Upper lobe of right lung (tissue), 1 donor: ENCODE measurements at places on chromosomes 3 and 15.

DNA sequence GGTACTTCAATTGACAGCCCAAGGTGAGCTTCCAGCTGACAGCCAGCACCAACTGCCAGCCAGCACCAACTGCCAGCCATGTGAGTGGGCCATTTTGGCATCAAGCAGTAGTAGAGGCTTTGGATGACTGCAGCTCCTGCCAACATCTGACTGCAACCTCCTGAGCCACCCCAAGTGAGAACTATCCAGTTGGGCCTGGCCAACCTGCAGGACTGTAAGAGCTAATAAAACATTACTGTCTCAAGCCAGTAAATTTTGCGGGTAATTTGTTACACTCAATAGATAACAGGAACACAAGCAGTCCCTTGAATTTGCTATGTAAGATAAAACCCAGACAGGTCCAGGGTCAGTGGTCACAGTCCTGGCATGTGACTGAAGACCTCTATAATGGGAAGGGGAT lies 29.7 kb downstream of the EPHB1 start:
- DNase-seq: no peak

DNA sequence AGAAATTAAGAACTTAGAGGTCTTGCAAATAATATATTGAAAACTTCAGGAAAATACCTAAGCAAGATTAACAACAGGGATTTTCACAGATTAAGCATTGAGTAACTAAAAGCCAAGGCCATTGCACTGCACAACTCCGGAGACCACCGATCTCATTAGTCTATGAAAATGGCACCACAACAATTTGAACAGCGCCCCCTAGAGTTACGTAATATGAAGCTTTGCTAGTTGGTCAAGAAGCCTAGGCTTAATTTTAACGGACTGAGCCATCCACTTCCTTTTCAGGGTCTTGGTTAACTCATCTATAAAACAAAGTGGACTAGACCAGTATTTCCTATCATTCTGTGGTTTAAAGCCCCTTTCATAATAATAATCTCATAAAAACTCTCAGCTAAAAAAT lies 24.8 kb downstream of the TMEM212 start:
- DNase-seq: no peak

- peak; percentile 85 for DNase-seq
These were observed 130.2 kb downstream of the CHSY1 start for GRCh38 chr15:101121511-101122090.

DNA sequence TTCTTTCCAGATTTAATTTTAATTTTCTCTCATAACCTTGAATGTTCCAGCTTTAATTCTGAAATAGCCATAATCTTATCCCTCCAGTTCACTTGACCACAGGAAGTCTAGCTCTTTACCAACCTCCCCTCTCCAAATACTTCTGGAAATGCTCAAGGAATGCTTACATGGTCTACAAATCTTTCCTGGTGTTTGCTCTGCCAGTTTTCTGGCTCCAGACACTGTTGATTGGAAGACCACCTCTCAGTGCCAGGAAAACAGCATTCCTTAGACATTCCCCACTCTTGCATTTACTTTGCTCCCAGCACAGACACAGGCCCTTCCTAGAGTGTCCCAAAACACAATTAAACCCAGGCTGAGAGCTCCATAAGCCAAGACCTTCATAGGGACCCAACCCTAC lies 98.6 kb downstream of the MESD start:
- no peak for DNase-seq

DNA sequence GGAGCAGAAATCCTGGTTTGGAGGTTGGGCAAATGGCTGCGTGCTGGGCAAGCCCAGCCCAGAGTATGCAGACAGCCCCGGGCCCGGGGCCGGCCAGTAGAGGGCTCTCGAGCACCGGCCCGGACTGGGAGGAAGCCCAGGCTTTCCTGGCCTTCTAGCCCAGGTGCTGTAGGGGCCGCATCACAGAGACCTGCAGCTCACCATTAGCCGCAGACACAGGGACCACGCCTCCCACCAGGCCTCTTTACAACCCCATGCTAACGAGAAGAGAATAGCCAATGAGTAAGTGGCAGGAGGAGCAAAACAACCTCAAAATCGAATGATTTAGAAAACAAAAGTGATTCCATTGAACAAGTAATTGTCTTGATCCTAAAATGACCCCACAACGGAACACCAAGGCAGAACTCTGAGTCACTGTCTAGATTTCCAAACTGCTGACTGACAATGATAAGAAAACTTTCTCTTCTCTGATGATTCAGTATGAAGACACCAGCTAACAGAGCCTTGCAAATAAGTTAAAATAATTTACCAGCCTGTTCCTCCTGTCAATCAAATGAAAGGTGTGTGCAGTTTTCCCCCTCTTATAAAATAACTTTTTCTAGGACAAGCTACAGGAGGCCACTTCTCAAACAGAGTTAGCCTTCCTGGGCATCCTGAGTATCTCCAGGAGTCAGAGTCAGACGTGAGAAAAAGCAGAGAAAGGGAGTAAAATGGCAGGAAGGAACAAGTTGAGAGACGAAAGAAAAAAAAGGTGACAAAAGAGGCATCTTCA lies 102.2 kb downstream of the DGKG start:
- peak; percentile 86 for DNase-seq

DNA sequence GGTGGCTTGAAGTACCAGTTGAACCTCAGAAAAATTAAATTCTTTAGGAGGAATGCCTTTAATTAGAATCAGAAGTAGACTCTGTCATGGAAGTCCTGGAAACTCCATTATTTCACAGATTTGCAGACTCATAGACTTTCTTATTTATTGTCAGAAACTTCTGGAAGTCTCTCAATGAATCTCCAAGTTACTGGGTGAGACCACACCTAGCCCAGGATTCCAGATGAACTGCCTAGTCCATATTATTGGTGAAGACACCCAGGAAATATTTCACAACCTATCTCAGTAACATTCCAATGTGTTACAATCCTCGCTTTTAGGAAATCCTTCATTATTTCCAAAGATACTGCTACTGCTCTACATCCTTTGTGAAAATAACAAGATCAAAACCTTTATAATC lies 6.5 kb upstream of the THBS1 start:
- DNase-seq: no peak

DNA sequence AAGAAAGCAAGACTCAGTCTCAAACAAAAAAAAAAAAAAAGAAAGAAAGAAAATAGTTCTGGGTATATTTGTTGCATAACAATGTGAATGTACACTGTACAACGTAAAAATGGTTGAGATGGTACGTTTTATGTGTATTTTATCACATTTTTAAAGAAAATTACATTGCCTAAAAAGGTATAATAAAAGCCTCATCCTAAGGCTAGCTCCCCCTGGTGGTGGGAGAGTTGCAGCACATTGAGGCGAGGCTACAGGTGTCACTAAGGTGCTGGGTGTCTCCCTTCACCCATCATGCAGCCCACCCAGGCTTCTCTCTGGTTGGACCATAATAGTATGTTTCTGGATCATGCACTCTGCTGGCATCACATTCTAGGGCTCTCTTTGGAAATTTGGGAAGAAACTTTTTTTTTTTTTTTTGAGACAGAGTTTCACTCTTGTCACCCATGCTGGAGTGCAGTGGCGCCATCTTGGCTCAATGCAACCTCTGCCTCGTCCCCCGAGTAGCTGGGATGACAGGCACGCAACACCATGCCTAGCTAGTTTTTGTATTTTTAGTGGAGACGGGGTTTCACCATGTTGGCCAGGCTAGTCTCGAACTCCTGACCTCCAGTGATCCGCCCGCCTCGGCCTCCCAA lies 12.4 kb upstream of the RAB11A start:
- peak; percentile 82 for DNase-seq

DNA sequence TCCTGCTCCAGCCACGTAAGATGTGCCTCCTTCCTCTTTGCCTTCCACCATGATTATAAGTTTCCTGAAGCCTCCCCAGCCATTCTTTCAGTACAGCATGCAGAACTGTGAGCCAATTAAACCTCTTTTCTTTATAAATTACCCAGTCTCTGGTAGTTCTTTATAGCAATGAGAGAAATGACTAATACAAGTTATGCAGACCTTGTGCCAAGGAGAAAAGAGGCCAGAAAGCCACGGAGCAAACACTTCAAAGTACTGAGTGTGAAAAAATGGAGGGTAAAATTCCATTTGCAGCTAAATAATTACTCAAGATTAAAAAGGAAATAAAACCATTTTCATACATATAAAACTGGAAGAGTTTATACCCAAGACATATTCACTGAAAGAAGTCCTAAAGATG lies 213.6 kb upstream of the LINGO1 start:
- DNase-seq: no peak

DNA sequence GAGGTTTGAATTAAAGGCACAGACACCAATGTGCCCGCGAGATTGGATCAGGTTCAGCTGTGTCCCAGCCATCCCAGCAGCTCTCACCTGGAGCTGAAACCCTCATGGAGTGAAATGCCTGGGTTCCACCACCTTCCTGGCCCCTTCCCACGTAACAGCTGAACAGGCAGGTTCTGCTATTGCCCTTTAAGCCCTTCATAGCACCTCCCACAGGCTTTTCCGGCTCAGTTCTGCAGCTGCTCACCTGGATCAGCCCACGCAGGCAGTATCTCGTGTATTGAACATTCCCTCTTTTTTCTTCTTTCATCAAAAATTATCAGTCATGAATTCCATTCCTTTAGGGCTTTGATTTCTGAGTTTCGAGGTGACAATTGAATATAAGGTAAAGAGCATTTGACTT lies 129.8 kb downstream of the SLC9A9 start:
- DNase-seq: no peak

DNA sequence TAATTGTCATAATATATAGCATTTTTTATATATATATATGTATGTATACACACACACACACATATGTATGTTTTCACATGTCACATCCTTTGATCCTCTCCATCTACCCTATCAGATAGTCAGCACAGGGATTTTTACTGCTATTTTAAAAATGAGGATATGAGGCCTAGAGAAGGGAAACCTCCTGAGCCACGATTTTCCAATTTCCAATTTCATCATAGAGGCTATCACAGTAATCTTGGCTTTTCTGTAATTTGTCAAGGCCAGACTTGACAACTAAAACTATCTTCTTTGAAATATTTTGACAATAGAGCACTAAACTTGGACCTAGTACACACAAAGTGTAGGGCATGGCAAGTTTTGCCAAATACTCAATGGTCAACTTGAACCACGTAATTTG lies 42.5 kb downstream of the IL1RAP start:
- no peak for DNase-seq

- no peak for DNase-seq
These were observed 107.8 kb downstream of the SNRK start for GRCh38 chr3:43394041-43394554.

DNA sequence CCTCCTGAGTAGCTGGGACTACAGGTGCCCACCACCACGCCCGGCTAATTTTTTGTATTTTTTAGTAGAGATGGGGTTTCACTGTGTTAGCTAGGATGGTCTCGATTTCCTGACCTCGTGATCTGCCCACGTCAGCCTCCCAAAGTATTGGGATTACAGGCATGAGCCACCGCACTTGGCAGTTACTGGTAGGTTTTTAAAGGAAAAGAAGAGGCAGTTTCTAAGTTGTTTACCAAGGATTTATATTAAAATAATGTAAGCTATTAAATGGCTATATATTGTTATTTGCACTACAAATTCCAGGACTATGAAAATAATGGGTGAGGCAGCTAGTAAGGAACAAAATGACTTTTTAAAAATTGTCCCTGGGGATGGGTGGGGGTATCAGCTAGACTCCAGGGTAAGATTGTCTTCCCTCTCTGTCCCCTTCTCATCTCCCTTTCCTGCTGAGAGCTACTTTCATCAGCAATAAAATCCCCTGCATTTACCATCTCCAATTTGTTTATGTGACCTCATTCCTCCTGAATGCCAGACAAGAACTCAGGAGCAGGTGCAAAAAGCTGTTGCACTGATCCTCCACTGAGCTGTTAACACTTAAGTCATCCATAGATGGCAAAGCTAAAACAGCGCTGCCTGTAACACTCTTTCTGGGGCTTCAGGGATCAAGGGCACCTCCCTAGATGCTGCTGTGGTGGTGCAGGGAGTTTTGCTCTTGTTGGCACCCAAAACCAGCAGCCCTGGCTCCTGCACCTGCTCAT lies 165.2 kb downstream of the ZPLD1 start:
- DNase-seq: no peak

DNA sequence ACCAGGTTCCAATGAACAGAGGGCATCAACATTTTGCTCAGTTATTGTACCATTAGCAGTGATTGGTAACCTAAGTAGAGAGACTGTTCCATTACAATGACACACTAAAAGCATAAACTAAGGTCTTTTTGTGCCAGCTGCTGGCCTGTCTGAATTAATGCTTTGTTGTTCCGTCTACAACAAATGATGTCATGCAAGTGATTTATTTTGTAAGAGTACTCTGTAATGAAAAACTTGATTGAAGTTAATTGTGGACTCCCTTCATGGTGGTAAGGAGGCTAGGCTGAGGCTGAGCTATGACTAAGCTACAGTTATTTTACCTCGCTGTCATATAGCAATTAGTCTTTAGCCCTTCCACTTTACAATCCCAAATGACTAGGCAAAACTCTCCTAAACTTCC lies 23.2 kb downstream of the RCN2 start:
- DNase-seq: no peak

DNA sequence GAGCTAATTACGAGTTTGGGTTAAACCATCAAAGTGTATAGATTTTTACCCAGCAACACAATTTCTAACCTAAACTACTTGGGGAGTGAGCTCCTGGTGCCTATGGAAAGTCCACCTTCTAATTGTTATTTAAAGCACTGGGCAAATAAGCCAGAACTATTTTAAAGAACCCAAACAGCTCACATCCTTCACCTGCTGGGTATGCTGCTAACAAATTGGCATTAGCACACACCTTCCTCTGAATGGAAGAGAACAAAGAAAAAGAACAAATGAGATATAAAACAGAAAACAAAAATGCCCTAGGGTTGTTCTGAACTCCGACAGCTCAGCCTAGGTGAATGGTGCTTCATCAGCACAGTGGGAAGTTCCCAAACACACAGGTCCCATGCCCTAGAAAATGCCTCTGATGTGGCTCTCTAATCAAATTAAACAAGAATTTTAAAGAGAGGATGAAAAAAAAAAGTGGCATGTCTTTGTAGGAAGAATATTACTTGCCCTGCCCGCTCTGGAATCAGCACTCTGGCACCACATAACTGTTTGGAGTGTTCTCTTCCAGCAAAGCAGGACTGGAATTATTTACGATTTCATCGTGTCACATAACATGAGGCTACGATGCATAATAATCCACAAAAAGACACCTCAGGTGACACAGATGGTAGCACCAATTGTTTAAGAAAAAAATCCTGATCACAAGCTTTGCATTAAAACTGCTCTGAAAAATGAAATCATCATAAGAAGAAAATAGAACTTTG lies 334.4 kb downstream of the GBE1 start:
- no peak for DNase-seq

DNA sequence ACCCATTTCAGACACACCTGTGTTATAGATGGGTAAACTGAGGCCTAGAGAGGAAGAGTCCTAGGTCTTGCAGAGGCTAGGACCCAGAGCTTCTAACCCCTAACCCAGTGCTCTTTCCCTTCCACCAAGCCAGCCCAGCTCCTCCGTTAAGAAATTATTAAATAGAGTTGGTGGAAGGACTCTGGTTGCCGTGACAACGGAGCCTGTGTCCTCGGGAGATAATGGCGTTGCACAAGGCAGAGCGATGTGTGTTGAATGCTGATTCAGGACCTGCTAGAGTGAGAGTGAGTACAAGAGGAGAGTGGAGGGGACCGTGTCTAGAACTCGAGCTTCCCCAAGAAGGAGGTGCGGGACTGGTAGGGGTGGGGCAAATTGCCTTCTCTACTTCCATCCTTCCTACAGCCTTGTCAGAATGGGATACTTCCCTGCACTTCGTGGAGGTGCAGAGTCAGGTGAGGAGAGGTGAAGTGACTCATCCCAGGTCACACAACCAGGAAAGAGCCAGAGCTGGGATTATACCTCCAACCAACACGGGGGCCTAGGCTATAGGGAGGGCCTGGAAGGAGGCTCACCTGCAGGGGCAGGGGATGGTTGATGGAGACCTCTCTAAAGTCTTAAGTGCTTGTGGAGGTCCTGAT lies 8.6 kb downstream of the SLC6A1 start:
- no peak for DNase-seq
